Thymus (tissue), 14 donors: ENCODE measurements at places on chromosomes 1 and 21.

GRCh38 chr21:33587792-33588484 lies 546 bp downstream of the DONSON start:
- DNase-seq, result peak; percentile 25

GRCh38 chr1:245469734-245470133 lies 314.9 kb downstream of the KIF26B start:
- DNase-seq, result no peak

GRCh38 chr1:226995365-226996332 lies 55.6 kb downstream of the COQ8A start:
- no peak for DNase-seq

DNA sequence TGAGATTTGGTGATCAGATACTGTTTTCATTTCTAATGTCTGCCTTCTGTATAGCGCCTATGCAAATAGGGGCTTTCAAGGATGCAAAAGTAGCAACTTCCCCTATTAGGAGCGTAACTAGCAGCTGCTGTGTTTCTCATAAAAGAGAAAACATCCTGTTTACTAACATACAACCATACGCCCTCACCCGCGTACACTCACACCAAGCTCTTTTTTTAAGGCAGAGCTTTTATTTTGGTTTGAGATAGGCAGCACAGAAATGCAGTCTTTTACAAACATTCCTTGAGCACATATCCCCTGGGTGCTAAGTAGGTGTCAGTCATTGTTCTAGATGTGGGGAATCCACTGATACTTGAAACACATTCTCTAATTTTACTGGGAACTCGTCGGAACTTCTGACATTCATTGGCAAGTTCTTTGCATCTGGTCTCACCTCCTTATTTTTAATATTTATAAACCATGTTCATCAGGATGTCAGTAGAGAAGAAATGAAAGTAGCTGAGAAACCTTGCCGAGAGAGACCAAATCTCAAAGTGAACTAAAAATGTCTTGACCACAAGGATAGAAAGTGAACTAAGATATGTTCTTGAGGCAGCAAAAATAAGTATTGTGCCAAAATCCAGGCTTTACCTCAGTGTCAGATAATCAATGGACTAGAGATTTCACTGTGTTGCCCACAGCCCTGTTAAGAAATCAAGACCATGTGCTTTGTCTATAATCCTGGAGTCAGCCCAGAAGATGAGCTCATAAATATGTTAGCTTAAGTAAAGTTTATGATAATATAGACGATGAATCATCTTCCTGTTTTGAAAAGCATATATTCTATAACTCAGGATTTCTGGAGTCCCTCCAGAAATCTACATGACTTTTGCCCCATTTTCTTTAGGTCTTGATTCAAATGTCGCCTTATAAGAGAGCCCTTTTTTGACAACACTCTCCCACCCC lies 350.9 kb downstream of the ST6GALNAC3 start:
- DNase-seq, result no peak

GRCh38 chr1:53862507-53862906 lies 24.4 kb upstream of the NDC1 start:
- DNase-seq, result no peak

- no peak for DNase-seq
Observed at GRCh38 chr1:61330571-61330970, 248.2 kb downstream of the NFIA start.

DNA sequence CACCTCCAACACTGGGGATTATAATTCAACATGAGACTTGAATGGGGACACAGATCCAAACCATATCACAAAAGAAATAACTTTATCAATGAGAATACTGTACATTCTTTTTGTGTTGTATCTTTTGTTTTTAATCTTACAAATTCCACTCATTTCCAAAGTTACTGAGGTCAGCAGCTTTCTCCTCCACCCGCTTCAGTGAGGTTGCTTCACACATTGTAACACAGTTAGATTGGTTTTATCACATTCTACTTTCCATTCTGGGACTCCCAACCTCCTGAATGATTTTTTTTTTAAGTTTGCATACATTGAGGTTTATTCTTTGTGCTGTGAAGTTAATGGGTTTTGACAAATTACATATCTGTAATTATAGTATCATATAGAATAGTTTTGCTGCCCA lies 43.8 kb downstream of the DDAH1 start:
- DNase-seq, result no peak

DNA sequence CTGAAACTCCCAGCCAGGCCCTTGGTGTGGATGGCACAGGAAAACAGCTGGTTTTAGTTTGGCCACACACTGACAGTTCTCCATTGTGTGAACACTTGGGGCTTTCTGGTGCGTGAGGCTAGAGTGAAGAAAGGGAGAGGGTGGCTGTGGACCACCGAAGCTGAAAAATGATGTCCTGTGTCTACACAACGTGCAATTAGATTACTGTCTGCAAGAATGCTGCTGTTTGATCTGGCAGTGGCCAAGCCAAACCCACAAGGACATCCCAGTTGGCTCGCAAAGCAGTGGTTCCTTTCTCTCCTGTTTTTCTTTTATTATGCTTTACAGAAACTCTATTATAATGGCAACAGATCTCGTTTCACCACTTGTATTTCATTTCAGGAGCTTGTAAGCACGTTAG lies 58.9 kb downstream of the ERG start:
- DNase-seq, result no peak

GRCh38 chr1:164702216-164702615 lies 143.2 kb downstream of the PBX1 start:
- DNase-seq, result no peak

- no peak for DNase-seq
Observed at GRCh38 chr21:27476696-27477095, 509.8 kb upstream of the ADAMTS5 start.

GRCh38 chr1:229119161-229119560 lies 151.8 kb upstream of the RAB4A start:
- no peak for DNase-seq

DNA sequence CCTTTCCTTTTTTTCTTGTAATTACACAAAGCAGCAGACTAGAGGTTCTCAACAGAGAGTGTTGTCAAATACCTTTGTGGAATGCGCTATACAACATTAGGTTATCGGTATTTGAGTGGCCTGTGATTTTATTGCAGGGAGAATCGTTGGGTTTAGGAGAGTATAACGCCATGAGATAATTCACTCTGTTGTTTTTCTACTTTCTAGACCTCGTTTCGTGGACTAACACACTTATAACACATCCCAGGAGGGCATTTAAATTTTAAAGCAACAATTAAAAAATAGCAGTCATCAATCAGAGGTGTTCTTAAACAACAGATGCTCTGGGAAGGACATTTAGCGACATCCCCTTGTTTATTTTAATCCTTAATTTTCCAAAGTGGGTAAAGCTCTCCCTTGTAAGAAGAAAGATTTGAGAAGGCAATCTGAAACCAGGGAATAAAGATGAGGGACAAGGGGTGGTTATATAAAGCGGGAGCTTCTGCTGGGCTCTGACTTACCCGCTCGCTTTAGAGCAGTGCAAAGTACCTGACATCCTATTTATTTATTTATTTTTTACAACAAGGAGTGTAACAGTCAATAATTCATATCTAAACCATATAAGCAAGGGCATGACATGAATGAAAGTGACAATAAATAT lies 4.9 kb downstream of the PBX1 start:
- no peak for DNase-seq

GRCh38 chr1:219782311-219782710 lies 146.0 kb downstream of the SLC30A10 start:
- no peak for DNase-seq
